GM12865 (cell line): ENCODE measurements at places on chromosomes 6 and 20.

- no peak for DNase-seq
Measured at GRCh38 chr20:15618912-15619311, 954.3 kb downstream of the KIF16B start.

GRCh38 chr6:163786995-163787671 is 372.6 kb downstream of the QKI start:
- DNase-seq: no peak

- DNase-seq: no peak
Measured at GRCh38 chr6:170022291-170022722, 268.6 kb downstream of the DLL1 start.

GRCh38 chr20:50575865-50576720 is 65.9 kb downstream of the PTPN1 start:
- DNase-seq: peak; percentile 76

DNA sequence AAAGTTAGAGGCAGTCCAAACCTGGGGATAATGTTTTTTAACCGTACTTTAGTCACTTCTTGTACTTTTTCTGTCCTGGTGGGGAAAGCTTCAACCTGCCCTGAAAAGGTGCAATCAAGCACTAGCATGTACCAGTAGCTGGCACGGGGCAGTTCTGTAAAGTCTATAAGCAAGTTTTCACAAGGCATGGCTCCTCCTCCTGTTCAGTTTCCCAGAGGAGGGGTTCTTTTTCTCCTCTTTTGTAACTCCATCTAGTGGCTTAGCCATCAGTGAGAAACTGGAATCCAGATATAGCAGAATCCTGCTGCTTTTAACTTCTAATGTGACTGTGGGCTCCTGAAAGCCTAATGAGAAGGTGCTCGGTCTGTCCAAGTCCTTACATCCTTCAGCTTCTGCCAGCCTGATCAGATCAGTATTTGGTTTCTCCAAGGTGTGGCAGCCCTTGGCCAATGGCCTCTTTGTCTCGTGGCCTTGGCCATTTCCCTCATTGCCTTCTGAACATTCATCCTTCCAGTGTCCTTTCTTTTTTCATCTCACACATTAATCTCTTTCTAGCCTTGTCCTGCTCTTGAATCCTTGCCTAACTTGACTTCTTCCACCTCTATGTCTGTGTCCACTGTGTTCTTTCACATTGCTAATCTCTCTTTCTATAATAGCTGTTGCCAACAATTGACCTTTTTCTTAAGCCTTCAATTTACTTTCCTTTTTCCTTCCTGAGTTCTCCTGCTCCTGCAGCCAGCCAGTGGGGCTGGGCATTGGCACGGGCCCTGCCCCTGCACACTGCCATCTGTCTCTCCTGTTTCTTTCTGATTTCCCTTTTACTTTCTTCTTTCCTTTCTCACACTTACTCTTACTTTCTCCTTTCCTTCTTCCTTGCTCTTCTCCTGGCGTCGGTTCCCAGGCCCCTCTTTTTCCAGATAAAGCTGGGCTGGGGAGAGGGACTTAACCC is 222.0 kb upstream of the SYNCRIP start:
- DNase-seq: no peak

DNA sequence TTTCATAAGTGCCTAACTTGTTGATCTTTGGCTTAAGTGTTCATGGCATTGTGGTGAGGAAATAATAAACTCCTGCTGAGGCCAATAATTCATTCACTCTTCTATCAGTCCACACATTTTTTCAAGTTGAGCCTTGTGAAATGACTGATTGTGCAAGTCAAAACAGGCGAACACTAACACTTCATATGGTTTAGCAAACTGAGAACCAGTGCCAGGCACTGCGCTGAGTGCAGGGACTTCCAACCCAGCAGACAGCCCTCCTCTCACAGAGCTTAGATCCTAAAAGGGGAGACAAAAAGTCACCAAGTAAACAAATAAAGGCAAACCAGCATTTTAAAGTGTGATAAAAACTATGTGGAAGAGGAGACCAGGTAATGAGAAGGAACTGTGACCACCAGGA is 435.0 kb downstream of the PTPRT start:
- DNase-seq: no peak

DNA sequence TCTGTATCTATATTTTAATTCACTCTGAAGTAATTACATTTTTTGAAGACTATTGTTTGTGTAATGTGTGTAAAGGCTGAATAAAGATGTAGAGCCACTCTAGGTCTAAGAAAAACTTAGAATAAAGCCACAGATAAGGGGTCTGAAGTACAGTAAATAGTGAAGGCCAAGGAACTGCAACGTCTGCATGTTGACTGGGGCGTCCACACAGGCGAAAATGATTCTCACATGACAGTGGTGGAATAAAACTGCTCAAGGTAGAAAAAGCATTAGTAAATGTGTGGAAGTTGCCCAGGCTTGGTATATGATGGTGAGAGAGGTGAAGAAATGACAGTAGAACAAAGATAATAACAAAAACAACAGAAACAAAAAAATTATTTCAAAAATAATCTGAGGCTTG is 196.2 kb downstream of the KHDRBS2 start:
- DNase-seq: no peak

DNA sequence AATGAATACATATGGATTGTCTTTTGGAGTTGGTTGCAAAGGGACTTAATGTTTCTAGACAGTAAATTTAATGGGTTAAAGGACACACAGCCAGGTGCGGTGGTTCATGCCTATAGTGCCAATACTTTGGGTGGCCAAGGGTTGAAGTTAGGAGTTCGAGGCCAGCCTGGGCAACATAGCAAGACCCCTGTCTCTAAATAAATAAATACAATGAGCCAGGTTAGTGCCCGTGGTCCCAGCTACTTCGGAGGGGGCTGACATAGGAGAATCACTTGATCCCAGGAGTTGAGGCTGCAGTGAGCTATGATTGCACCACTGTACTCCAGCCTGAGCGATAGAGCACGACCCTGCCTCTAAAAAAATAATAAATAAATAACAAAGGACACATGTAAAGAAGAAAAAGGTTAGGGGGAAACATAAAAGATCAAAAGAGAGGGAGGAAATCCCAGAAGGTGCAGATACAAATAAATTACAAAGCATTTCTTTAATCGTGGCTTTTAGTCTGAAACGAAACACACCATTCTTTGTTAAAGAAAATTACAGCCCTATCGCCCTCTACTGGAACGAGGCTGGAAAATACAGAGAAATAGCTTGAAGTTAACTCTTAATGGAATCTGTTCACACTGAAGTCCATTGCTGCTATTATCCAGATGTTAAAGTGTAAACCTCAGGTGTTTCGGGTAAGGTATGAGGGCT is 42.6 kb upstream of the SCML4 start:
- DNase-seq: peak; percentile 34

DNA sequence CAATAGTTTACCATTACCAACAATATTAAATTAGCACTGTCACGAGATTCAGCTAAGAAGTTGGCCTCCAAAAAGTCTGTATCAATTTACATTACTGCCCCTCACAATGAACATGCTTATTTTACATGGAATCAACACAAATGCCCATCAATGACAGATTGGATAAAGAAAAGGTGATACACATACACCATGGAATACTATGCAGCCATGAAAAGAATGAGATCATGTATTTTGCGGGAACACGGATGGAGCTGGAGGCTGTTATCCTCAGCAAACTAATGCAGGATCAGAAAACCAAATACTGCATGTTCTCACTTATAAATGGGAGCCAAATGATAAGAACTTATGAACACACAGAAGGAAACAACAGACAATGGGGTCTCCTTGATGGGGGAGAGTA is 211.8 kb upstream of the RREB1 start:
- no peak for DNase-seq

DNA sequence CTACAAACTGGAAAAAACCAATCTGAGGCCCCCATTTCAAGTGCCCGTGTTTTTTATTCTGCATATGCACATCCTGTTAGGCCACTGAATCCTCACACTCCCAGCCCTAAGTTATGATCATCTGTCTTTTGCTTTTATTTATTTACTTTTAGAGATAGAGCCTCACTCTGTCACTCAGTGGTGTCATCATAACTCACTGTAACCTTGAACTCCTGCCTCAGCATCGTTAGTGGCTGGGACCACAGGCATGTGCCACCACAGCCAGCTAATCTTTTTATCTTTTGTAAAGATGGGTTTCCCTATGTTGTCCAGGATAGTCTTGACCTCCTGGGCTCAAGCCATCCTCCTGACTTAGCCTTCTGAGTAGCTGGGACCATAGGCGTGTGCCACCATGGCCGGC is 29.6 kb upstream of the CLDN20 start:
- no peak for DNase-seq

- DNase-seq: no peak
Measured at GRCh38 chr6:129644567-129645015, 65.4 kb downstream of the ARHGAP18 start.

GRCh38 chr20:48535556-48535955 is 292.2 kb downstream of the PREX1 start:
- DNase-seq: no peak

GRCh38 chr20:15917283-15917682 is 656.0 kb downstream of the KIF16B start:
- DNase-seq: no peak
